ENCODE measurements at places on chromosomes 1 and 21.

DNA sequence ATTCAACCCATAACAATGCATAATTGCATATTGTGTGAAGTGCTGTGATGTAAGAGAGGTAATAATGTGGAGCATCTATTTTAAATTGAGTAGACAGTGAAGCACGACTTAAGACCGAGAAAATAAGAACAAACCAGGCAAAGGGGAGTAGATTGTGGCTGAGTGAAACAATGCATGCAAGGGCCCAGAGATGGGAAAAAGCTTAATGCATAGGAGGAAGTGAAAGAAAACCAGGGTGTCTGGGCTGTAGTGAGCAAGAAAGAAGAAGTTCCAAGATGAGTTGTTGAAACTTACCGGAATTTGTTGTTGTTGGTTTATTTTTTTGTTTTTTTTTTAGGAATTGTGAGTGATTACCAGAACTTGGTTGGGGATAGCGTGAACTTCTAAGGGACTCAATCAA is 104.7 kb downstream of the SNX7 start:
- DNase-seq = no peak

DNA sequence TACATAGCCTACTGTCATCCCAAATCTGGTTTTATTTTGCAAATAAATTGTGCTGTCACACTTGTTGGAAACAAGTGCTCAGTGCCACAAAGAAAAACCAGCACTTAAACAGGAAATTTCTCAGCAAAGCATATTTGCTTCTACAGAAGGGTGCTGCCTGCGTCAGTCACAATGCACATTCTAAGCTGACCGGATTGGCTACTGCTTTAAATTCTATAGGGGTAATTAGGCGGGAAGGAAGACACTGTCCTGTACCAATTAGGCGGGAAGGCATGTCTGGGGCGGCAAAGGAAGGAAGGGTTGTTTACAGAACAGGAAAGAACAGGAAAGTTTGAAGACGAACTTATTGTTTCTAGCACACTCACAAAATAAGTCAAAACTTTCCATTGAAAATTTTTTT is 2.8 kb downstream of the IFI16 start:
- peak; percentile 54 for DNase-seq

DNA sequence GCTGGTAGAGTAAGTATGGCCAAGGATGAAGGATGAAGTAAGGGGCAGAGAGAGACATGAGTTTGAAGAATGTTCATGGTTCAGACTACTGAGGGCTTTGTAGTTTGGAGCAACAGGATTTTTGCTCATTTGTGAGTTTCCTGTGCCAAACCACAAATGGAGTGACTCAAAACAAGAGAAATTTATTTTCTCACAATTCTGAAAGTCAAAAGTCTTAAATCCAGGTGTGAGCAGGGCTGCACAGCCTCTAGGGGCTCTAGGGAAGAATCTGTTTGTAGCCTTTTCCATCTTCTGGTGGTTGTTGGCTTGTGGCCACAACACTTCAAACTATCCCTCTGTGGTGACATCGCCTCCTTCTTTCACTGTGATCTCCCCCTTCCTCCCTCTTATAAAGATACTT is 58.9 kb downstream of the RHOU start:
- no peak for DNase-seq

DNA sequence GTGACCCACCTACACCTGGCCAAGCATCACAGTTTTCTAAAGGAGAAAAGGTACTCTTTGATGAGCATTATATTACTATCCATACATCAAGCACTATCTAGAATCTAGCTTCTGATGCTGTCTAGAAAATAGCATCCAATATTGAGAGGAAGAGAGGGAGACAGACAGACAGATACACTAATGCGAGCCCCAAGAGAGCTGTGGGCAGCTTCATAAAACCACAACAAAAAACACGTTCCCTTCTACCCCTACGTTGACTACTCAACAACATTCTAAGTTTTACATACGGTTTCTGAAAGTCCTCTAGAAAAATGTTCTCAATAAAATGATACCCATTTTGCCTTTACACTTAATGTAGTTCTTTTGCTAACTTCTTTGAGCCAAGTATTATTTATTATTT is 221.8 kb downstream of the SLC45A1 start:
- no peak for DNase-seq

- peak; percentile 63 for DNase-seq
Observed at GRCh38 chr1:230308039-230308438, 118.1 kb downstream of the PGBD5 start.

GRCh38 chr1:168903237-168903830 is 174.3 kb upstream of the DPT start:
- no peak for DNase-seq

- no peak for DNase-seq
Observed at GRCh38 chr1:160403244-160403643, 2.9 kb downstream of the VANGL2 start.

DNA sequence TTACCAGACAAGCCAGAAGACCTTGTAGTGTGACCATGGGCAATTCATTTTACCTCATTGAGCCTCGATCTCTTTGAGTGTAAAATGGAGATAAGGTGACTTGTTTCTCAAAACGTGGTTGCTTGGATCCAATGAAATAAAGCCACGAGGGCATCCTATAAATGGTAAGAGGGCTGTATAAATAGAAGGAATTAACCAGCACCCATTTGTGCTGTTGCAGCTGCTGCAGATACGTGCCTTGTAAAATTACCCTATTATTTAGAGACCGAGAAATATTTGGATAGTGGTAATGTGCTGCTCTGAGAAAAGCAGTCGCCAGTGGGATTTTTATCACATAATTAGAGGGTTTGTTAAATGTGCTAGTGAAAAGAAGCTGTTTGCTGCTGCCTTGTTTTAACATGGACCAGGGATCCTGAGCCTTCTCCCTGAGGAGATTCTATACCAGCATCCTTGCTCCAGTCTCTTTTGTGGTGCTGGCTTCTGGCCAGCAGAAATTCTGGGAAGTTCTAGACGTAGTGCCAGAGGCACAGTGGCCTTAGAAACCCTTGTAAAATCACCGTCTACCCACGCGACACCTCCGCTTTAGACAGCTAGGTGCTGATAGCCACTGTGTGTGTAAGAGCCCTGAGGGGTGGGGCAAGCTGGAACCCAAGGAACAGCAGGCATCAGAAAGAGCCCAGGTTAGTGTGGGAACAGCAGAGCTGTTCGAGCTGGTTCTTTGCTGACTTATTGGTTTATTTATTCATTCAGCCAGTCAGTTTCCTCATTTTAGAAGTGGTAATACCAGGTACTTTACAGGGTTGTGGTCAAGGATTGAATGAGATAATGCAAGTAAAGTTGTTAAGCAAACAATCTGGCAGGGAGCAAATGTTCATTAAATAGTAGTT is 137.5 kb downstream of the NOS1AP start:
- peak; percentile 1 for DNase-seq

DNA sequence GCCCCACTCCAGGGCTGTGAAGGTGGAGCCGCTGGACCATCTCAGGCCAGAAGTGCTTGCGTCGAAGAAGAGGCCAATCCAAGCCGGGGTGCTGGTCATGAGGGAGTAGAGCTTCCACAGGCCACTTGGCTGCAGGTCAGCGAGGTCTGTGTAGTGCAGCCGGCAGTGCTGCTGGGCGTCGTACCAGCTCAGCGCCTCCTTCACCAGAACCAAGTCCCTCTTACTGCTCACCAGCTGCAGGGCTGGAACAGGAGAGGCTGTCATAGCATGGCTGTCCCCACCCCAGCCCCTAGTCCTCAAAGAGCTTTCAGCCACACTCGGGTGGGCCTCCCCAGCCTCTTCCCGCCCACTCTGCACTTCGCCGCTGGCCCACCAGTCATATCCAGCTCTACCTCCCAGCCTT is 2.2 kb downstream of the CLEC20A start:
- no peak for DNase-seq

DNA sequence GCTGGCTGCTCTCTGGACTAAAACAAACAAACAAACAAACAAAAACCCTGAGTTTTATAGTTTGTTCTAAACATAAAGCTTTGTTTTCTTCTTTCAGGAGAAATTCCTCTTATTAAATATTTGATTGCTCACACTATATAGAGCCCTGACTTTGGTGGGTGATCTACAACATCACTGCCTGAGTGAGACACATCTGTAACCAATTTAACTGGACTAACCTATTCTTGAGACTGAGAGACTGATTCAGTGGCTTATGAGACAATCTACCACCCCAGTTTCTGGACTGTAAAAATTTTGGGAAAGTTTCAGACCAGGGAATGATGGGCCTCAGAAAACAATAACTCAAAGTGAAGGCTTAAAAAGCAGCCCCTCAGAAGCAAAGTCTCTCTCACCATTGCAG is 537.0 kb downstream of the NEGR1 start:
- DNase-seq = no peak

Data from EH (cell line).